Right hindlimb (tissue), 1 donor: ENCODE measurements at places on chromosomes 2 and 18.

DNA sequence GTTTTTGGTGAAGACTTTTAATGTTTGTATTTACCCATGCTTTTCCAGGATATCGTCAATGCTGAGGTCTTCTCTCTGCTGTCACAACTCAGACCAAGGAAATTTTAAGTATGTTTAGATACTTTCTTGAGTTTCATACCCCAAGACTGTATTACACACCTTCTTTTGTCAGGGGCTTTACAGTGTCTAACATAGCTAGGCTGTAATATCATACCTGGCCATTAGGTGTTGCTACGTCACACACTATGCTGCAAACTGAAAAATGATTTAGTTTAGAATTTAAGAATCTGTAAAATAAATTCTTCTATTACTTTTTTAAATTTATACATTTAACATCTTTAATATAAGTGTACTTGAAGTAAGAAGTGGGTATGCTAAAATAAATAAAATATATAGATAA, 358.4 kb upstream of the NRP2 start:
- DNase-seq = no peak

- no peak for DNase-seq
Measured at GRCh38 chr2:46804794-46805193, 110.8 kb downstream of the MCFD2 start.

DNA sequence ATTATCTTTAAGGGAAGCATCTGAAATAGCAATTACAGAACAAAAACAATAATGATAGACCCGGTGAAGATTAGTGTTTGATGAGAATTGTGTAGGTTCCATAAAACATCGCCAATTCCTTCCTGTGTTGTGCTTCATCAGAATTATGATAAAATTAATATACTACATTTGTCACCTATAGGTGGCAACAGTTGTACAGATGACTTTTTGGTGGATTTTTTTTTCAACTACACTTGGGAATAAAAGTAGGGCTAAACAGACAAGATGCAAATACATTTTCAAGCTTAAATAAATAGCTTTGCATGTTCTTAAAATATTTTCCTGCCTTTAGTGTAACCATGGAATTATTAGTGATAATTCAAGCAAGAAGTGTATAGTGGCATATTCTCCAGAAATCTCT, 7.0 kb upstream of the LYPD1 start:
- no peak for DNase-seq

DNA sequence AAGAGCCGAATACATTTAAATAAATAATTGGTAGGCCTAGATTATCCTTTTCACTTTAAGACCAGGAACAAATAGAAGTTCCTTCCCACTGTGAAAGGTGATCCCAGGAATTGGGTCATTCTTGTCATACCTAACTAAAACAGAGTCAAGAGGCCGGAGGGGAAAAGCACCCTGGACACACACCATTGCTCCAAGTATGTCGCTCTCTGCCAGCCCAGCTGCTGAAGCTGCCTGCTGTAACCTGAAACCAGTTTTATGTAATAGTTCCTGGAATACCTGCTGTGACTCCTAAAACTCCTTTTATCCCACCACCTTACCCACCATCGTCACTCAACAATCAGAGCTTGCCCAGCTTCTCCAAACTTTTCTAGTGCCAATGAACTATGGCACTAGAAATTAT, 217.1 kb downstream of the PTPRM start:
- no peak for DNase-seq

- no peak for DNase-seq
Measured at GRCh38 chr2:239058766-239059165, 210.9 kb downstream of the TWIST2 start.

GRCh38 chr2:127891811-127892210, 6.1 kb upstream of the AMMECR1L start:
- DNase-seq = no peak

DNA sequence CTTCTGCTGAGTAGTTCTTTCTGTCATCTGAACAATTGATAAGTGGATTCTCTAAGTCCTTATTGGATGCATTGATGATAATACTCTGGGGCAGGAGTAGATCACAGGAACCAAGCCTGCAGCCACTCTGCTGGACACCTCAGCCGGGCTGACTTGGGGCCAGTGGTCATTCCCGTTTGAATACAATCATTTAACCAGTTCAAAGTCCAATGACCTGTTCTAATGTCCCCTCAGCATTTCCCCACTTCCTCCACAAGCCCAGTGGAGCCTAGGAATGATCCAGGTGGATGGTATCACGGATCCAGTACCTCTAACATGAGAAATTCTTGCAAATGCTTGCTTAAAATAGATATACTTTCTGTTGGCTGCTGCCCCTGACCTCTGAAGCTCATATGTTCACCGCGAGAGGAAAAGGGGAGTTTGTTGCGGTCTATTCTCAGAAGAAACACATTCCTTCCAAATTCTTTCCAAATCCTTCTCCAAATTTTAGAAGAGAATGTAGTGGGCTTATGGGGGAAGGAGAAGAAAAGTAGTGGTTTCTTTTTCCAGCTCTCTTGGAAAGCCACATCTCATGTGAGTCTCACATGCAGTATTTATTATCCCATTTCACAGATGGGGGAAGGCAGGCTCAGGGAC, 170.9 kb downstream of the INHBB start:
- DNase-seq = peak; percentile 22

DNA sequence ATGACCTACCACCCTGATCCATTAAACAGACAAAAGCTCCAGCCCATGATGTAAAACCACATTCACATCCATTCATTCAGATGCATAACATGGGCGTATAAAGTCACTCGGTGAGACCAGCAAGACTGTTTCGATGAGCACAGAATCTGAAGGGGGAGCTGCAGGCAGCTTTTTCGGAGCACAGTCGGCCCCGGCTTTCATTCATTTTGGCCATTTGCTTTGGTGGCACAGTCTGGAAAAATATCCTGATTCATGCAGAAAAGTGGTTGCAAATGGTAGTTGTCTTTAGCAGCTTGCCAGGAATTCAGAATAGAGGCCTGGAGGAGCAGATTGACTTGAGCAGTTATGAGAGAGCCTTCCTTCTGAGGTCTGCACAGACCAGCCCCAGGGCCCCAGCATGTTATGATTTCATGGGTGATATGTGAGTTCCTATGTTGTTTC, 11.2 kb downstream of the ARID5A start:
- no peak for DNase-seq

- no peak for DNase-seq
Measured at GRCh38 chr2:40209761-40210160, 242.1 kb downstream of the SLC8A1 start.
